ENCODE measurements at places on chromosomes 4 and X. TPM values are rescaled to one million over a fixed set of nuclear protein-coding genes. Genes with fewer than 3 reads are reported as not detected.

SCFD2 gene
- 43.0 TPM for total RNA-seq

TLR10 gene
- total RNA-seq, result not detected

PI4K2B gene
- total RNA-seq, result 34.4 TPM

DOK7 gene
- total RNA-seq, result 0.13 TPM

DCAF4L1 gene
- total RNA-seq, result 0.26 TPM

FAM47C gene
- not detected for total RNA-seq

SHROOM3 gene
- 18.3 TPM for total RNA-seq

TMEM255A gene
- 0.54 TPM for total RNA-seq

PPEF2 gene
- not detected for total RNA-seq
